ENCODE measurements at places on chromosomes 5 and 9.
A peak's percentile ranks its signal among the peaks of the same experiment; 100 is the strongest.

- no peak for DNase-seq
Measured at GRCh38 chr5:143409926-143410325, 6.4 kb upstream of the NR3C1 start.

GRCh38 chr9:7478646-7479045 is 320.9 kb downstream of the DMAC1 start:
- DNase-seq, result no peak

GRCh38 chr9:137163365-137163715 is 6.5 kb downstream of the LRRC26 start:
- DNase-seq, result no peak

DNA sequence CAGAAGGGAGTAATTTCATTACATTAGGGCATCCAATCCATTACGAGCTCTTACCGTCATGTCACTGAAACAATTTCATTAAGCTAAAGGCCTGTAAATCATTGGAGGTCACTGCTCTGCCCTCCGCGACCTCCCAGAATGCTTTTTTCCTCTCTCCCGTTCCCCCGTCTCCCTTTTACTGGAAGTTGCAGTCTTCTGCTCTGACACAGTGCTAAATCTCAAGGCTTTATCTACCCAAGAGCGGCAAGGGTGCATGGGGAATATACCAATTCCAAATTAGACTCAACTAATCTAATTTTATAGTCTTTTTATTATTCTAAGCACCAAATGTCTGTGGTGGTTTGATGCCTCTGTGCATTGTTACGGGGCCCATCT is 265.7 kb upstream of the PANK3 start:
- no peak for DNase-seq

DNA sequence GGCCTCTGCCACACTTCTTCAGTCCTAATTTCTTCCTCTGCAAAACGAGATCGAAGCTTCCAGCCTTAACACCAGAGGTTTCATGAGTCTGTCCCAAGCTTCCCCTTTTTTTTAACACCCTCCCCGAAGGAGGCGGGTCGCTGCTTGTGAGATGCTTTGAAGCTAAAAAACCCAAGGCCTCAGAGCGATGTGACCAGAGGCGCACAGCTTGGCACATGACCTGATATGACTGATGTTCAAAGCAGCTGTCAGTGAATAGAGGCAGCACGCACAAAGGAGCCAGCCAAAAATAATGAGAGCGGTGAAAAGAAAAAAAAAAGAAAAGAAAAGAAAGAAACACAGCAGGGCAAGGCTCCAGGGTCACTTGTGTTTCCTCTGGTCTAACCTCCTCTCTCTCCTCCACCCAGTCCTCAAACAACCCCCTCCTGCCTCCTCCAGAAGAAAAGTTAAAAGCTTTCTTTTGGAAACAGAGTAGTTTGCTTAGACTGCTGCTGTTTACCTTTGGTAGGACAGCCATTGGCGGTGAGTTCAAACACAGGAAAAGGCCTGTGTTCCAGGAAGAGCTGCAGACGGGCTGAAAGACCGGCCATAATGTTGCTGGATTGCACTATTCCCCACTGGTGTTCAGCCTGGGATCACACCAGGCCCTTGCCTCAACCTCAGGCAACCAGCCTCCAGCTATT is 10.9 kb upstream of the ZNF366 start:
- DNase-seq, result no peak

GRCh38 chr9:105064248-105065097 is 136.5 kb upstream of the ABCA1 start:
- DNase-seq, result peak; percentile 91

DNA sequence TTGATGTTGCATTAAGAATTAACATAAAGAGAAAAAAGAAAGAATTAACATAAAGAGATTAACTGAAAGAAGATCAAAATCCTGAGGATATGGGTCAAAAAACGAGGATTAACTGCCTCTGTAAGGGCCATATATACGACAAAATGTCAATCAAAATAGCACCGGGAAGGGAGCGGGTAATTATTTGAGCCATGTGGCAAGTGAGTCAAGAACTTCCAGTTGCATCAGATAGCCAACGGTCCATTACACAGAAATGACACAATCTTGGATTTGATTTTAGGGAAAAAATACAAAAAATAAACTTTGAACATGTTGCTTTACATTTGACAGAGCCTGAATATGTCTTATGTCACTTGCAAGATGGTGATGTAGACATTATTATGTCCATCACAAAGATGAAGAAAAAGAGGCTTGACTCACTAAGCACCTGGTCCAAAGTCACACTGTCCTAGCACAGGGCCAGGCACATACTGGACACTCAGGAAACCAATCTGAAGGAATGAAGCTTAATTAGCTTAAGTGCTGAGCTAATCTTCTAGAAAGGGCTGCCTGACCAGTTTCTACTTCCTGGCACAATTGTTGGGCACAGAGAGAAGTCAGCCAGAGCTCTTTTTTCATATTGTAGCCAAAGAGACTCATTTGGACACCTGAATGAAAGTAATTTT is 273.2 kb upstream of the PAPPA start:
- DNase-seq, result no peak

DNA sequence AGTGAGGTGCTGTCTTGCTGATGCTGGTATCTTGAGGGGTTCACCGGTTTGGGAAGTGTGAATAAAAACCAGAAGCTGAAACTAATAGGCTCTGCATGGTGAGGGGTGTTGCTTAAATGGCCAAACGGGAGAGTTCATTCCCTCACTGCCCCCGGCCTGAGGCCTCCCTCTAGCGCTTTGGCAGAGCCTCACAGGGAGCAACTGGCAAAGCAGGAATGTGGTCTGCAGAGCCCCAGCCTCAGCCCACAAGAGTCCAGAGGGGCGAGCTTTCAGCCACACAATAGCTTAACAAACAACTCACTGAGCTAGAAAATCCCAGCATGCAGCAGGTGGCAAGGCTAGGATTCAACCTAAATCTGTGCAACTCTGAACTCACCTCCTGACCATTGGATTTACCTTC is 234.8 kb downstream of the MED10 start:
- DNase-seq, result no peak

GRCh38 chr5:23007762-23008161 is 154.6 kb upstream of the CDH12 start:
- no peak for DNase-seq

GRCh38 chr5:108727236-108727650 is 20.5 kb upstream of the FER start:
- no peak for DNase-seq

GRCh38 chr5:179379321-179379890 is 34.1 kb upstream of the ADAMTS2 start:
- DNase-seq, result no peak

DNA sequence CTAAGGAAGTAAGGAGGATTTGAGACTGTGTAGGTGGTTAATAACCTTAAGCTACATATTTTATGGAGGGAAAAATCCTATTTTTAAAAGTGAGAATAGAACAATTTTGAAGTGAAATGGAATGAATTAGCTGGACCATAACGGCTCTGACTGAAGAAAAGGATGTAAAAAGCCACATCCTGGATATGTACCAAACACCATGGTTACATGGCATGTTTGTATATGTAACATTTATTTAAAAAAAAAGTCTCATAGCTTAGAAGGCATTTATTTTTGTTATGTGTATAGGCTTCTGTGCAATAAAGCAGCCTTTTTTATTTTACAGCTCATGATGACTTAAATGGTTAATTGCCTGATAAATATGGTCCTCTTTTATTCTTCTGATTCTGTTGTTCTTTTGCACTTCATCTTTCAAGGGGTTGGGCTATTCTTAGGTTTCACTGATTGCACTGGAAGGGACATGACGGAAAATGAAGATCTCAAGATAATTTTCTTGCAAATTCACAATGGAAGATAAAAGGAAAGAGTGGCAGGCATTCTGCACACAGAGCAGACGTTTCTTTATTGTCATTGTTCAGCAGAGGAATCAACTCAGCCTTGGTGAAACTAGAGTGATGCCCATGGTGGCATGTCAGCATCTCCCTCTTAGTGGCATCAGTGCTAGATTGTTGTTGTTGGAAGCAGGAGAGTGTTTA is 63.1 kb downstream of the DOCK8 start:
- DNase-seq, result no peak

DNA sequence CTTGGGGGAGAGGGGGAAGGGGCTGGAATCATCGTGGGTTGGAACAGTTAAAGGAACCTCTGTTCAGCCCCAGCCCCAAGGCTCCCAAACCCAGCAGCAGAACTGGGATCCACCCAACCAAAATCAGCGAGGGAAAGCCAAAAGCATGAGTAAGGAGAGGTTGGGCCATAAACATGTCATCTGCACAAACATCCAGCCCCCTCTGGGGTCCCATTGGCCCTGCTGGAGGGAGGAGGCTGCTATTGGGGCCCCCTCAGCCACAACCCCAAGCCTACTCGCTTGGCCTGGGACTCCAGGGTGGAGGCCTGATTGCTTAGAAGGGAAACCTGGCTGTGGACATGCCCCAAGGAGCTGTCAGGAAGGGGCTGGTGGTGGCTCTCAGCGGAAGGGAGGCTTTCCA is 154.9 kb downstream of the FGF18 start:
- no peak for DNase-seq

- no peak for DNase-seq
Measured at GRCh38 chr5:140558542-140558941, 1.3 kb upstream of the SRA1 start.

GRCh38 chr9:80555782-80556325 is 984.1 kb downstream of the TLE4 start:
- no peak for DNase-seq

DNA sequence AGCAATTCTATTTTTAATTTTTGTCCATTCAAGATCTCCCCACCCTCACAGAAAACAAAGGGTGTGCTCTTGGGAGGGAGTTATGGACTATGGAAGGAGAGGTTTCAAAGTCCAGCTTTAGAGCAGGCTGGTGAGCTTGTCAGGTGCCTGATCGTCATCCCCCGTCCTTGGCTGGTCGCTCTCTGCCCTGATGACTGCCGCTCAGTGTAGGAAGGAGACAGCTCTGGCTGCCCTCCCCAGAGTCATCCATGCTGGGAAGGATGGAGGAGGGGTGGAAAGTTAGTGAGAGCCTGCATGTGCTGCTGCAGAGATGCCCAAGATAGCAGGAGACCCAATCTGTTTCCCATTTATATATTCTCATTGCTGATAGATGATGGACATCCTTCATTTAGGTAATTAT is 96.6 kb downstream of the NLN start:
- no peak for DNase-seq

GRCh38 chr9:138077126-138077525 is 199.5 kb downstream of the CACNA1B start:
- DNase-seq, result no peak

- peak; percentile 46 for DNase-seq
Measured at GRCh38 chr5:61342071-61342501, 10.0 kb downstream of the ZSWIM6 start.

- DNase-seq, result no peak
Measured at GRCh38 chr9:116153765-116154333, at the start of gene PAPPA. Gene PAPPA, plus strand, starts transcription at chr9:116153791. Its CDS starts 382 bp downstream, at chr9:116154173.

GRCh38 chr5:136022965-136023364 is 5.8 kb upstream of the TGFBI start:
- DNase-seq, result no peak

- DNase-seq, result no peak
Measured at GRCh38 chr9:98171176-98171925, 21.1 kb downstream of the CORO2A start.

DNA sequence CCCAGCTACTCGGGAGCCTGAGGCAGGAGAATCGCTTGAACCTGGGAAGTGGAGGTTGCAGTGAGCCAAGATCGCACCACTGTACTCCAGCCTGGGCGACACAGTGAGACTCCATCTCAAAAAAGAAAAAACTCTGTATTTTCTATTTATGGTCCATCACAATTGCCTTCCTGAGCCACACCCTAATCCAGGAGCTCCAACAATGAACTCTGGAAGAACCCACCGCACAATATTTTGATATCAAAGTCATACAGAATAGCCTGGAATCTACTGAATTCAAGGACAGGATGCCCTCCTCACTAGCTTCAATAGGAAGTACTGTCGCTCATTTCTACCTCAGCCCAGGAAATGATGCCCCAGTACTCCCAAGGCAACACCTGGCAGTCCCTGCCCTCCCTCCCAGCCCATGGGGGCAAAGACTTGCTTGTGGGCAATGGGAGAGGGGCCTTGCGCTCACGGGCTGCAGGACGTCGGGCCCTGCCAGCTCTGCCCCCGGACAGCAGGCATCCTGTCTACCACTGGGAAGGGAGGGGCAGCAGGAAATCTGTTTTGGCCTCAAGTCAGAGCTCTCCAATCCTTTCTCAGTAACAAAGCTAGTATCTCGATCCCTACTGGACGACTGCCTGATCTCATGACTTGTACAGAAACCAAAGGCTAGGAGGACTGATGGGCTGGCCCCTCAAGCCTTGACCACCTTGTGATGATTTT is 19.7 kb downstream of the UBAC1 start:
- no peak for DNase-seq

GRCh38 chr5:122078116-122079110 is at the start of gene LOX:
Gene LOX, minus strand, starts transcription at chr5:122078259. Its CDS starts 274 bp downstream, at chr5:122077985.
- DNase-seq, result peak; percentile 96

GRCh38 chr5:1793301-1793740 is 6.3 kb downstream of the MRPL36 start:
- DNase-seq, result no peak

Measured in AG09309 (cell line).